ENCODE measurements at places on chromosomes 13 and 19.

DNA sequence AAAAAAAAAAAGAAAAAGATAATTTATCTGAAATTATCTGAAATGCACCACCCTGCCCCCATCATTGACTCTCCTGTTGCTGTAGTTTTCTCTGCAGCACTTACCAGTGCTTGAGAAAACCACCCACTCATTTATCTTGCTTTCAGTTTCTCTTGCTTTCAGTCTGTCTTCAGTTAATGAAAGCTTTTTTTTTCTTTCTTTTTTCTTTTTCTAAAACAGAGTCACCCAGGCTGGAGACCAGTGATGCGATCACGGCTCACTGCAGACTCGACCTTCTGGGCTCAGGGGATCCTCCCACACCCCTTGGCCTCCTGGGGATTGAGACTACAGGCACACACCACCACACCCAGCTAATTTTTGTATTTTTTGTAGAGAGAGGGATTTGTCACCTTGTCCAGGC, 4.3 kb upstream of the ACP5 start:
- DNase-seq: no peak

DNA sequence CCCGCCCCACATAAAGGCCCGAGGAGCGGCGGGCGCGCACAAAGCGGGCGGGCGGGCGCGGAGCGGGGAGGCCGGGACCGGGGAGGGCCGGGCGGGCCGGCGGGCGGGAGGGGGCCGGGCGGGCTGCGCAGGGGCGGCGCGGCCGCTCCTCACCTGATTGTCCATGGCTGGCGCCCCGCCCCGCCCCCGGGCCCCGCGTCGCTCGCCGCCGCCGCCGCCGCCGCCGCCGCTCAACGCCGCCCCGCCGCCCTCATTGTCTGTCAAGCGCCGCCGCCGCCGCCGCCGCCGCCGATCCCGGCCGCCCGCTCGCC, 200 bp downstream of the MLLT1 start:
- no peak for DNase-seq

- no peak for DNase-seq
Observed at GRCh38 chr19:46116121-46116520, 8.4 kb downstream of the IGFL3 start.

GRCh38 chr13:93603043-93603442, 376.4 kb downstream of the GPC6 start:
- DNase-seq: no peak

DNA sequence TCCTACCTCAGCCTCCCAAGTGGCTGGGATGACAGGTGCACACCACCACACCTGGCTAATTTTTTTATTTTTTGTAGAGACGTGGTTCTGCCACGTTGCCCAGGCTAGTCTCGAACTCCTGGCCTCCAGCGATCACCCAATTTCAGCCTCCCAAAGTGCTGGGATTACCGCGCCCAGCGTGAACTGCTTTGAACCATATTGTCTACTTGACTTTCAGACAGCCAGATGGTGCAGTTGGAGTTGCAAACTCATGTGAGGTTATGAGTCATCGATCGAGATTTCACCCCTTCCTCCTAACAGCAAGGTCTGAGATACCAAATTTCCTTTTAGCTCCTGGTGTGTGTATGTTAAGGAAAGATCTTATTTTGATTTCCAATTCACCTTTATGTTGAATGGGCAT, 2.7 kb downstream of the SLC27A1 start:
- no peak for DNase-seq

- no peak for DNase-seq
Observed at GRCh38 chr19:28913626-28914025, 299.3 kb downstream of the UQCRFS1 start.

- DNase-seq: no peak
Observed at GRCh38 chr13:66210677-66211076, 1019.5 kb downstream of the PCDH9 start.

All from NCI-H748 treated with DMSO at 0.1 percent for 48 hours (cell line).